Psoas muscle (tissue), 8 donors: ENCODE measurements at places on chromosomes 1 and 21. TPM values are rescaled to one million over a fixed set of nuclear protein-coding genes. Genes with fewer than 3 reads are reported as not detected.

TYW3 gene
- polyA plus RNA-seq, result 21.5 TPM

IGSF21 gene
- 0.17 TPM for polyA plus RNA-seq

- no peak for DNase-seq
Measured at GRCh38 chr21:41643246-41643966, 123.4 kb downstream of the RIPK4 start.

DNA sequence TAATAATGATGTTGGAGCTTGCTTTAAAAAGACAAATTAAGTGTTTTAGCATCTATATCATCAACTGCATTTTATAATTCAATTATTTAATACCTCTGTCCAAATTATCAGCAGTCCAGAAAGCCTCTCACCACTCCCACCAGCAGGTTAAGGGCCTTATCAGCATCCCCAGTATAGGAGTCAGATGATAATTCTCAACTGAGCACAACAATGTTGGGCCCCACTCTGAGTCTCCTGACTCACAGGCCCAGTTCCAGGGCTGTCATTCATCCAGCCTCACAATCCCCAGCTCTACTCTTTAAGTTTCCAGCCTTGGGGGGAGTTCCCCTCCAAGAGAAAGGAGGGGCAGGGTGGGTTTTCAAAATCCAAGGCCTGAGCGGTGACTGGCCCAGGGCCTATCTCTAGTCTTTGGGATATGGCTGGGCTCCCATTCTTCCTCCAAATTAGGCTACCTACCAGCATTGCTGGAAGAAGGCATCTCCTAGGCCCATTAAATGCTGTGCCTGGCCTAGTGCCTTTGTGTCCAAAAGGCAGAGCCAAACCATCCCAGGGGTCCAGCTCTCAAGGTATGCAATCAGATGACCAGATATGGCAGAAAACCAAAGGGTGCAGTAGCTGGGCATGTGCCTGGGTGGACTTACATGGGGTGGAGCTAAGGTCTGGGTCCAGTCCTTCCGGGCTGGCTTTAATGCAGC, 134.1 kb downstream of the GLUL start:
- DNase-seq, result no peak

- DNase-seq, result peak; percentile 41
Measured at GRCh38 chr1:61082311-61083012, at the start of gene NFIA. TSS of gene NFIA (plus strand) at chr1:61082561.

DNA sequence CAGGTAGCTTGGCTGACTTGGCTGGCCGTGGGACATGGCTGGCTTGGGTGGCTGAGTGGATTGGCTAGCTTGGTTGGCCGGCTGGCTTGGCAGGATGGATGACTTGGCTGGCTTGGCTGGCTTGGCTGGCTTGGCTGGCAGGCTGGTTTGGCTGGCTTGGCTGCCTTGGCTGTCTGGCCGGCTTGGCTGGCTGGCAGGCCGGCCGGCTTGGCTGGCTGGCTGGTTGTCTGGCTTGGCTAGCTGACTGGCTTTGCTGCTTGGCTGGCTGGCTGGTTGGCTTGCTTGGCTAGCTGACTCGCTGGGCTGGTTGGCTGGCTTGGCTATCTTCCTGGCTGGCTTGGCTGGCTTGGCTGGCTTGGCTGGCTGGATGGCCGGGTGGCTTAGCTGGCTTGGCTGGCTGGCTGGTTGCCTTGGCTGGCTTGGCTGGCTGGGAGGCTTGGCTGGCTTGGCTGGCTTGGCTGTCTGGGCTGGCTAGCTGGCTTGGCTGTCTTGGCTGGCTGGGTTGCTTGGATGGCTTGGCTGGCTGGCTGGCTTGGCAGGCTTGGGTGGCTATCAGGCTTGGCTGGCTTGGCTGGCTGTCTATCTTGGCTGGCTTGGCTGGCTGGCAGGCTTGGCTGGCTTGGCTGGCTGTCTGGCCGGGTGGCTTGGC, 129.7 kb upstream of the FAM72C start:
- peak; percentile 30 for DNase-seq

- no peak for DNase-seq
Measured at GRCh38 chr1:175163702-175164101, 28.9 kb downstream of the KIAA0040 start.

GRCh38 chr1:55188909-55189308, 26.3 kb downstream of the USP24 start:
- DNase-seq, result no peak

- DNase-seq, result no peak
Measured at GRCh38 chr1:153350321-153350957, 1.8 kb upstream of the PGLYRP4 start.

DNA sequence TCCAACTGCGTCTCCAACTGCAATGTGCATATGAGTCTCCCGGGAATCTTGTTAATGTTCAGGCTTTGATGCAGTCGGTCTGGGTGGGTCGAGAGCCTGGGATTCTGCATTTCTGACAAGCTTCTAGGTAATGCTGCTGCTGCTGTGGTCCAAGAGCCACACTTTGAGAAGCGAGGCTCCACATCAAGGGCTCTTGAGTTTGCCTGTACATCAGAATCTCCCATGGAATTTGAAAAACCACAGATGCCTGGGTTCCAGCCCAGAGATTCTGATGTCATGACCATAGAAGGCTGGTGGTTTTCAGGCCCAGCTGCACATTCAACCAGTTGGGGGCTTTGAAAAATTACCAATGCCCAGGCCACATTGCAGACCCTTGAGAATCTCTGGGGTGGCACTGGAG, 93.9 kb upstream of the TARDBP start:
- DNase-seq, result no peak

GRCh38 chr1:1124508-1124785, 8.6 kb upstream of the C1orf159 start:
- no peak for DNase-seq

GRCh38 chr1:248871837-248872401, 13.0 kb upstream of the ZNF692 start:
- DNase-seq, result no peak

DNA sequence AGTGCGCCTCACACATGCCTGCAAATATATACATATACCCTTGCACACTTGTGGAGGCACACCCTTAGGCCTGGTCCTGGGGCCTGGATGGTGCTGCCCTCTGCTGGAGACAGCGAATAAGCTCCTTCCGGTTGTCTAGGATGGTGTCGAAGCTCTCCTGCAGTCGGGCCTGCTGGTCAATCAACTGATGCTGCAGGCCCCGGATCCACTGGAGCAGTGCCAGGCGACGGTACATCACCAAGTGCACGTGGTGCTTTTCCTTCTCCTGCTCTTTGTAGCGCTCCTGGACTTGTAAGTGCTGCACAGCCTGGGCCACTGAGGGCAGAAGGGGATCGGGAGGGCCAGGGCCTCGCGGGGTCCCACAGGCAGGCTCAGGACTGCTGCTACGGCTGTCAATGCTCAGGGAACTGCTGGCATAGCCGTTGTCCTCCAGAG, 3.1 kb downstream of the C1orf216 start:
- DNase-seq, result peak; percentile 83

DNA sequence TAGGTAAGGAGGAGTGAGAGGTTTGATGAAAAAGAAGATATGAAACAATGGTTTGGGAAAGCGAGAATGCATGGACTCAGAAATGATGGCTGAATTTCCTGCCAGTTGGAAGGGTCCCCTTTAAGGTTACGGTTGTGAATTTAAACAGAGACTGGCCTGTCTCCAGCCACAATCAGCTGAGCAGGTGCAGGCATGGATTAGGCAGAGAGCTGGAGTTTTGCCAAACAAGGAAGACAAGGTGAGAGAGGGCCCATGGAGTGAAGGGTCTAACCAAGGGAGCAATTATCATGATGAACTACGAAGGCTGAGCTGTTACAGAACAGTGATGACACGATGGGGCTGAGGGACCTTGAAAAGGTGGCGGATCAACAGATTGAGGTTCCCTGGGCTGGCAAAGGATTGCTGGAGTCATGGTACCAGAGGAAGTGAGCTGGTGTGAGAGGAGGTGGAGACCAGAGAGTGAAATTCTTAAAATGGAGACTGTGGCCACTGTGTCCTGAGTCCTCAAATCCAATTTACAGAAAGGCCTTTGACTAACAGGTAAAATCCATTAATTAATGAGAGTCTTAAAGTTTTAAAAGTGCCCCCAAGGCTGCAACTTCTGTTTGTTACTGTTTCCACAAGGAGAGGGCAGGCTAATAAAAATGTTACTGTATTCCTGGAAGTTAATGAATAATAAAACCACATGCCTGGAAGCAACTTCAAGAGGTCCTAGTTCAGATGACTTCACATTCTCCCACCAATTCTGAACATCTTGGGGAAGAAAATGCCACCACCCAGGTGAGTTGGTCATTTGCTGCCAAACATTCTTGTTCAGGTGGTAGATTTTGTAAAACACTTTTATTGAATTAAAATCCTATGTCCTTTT, 41.5 kb downstream of the LHX9 start:
- DNase-seq, result no peak
